NCI-H1436 (cell line): ENCODE measurements at places on chromosomes 13 and 19.

DNA sequence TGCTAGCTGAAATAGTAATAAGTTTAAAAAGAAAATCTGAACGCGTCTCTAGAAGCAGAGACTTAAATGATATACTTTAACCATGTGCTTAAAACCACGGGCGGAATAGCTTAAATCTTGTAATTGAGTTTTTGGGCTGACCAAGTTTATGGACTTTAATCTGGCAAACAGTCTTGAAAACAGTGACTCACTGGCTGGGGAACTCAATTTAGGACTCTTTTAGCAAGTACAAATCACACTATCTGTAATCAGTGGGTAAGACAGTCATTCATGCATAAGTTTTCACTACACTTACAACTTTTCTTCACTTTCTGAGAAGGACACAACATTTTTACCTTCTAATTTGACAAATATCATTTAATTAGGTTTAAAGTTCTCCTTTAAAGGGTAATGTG is 26.8 kb downstream of the ZNF627 start:
- no peak for DNase-seq

- no peak for DNase-seq
These were observed 5.2 kb downstream of the INSR start for GRCh38 chr19:7288977-7289376.

GRCh38 chr13:52652980-52653303 is 306 bp downstream of the SUGT1 start:
- no peak for DNase-seq

- no peak for DNase-seq
These were observed at the start of gene LRRC25 for GRCh38 chr19:18397242-18398202. Gene LRRC25, minus strand, starts transcription at chr19:18397622. Its CDS starts 659 bp downstream, at chr19:18396963.

DNA sequence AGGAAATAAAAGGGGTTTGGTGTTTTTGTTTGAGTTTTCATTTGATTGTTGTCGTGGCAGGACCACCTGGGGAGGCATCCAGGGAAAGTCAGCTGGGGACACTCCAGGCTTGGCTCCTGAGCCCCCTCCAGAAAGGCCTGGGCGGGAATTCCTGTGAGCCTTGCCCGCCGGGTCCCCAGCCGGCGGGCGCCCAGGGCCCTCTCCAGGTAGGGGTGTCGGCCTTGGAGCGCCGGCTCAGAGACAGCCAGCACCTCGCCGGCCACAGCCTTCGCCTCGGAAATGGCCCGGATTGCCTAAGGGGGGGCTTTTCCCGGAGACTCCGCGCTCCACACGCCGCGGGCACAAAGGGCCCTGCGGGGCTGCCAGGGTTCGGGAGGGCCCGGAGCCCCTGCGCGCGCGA is 125.0 kb downstream of the TNFRSF19 start:
- no peak for DNase-seq

DNA sequence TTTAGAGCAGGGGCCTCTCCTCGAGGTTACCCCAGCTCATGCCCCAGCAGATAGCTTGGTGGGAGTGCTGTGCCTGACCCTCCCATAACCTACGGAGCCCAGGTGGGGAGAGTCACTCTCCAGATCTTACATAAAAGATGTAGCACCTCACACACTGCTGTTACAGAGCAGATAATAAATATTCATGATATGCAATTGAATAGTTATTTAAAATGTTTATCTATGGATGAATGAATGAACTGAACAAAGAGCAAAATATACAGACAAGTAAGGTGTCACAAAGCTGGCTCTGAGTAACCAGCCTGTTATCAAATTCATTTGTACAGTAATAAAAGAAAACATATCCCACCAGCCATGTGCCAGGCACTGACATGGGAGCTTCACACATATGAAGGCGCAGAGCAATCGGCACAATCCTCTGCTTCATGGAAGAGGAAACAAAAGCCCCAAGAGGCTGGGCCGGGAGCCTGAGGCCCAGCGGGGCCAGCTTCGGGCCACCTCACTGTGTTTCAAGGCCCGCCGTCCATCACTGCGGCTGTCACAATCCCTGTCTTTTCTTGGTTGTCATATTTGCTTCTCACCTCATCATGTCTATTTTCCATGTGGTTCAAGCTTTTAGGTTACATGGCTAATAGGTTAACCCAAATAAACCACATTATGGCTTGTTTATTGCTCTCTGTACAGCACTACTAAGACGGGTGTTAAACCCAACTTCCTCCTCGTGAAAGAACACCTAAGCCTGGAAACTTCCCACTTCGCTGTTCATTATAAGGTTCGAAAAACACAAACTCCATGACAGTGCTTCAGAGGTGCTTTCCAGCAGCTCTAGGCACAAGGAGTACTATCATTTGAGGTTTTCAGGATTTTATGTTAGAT is 78.4 kb downstream of the IRS2 start:
- DNase-seq: no peak

- no peak for DNase-seq
These were observed 752.5 kb upstream of the SGCG start for GRCh38 chr13:22428188-22428828.

GRCh38 chr19:13887018-13887436 is 10.1 kb downstream of the NANOS3 start:
- DNase-seq: no peak

- DNase-seq: no peak
These were observed 309 bp downstream of the LMTK3 start for GRCh38 chr19:48511321-48511731.

GRCh38 chr19:38055655-38056521 is 148.9 kb downstream of the SIPA1L3 start:
- DNase-seq: no peak

GRCh38 chr13:19960653-19960976 is 2.1 kb downstream of the ZMYM2 start:
- no peak for DNase-seq

DNA sequence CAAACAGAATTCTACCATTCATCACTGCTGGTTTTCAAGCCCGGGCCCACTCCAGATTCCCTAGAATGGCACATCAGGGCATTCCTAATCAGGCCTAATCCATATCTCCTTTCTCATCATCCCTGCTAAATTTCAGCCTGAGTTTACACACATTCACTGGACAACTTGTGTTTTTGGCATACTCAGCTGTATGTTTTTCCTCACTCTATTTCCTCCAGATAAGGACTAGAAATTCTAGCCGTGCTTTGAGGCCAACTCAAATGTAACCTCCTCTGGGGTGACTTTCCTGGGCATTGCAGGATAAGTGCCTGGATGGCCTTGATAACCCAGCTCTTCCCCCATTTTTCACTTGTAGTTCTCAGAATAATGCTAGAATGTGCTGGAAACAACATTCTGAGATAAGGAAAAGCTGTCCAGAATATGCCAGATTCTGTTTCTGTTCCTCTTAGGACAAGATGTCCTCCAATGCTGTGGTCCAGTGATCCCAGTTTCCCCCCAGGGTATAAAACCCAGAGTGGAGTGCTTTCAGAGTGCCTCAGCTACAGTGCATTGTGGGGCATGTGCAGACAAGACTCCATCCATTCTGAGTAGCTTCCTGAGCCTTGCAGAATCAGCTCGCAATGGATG is 66.9 kb upstream of the CLDN10 start:
- DNase-seq: no peak

DNA sequence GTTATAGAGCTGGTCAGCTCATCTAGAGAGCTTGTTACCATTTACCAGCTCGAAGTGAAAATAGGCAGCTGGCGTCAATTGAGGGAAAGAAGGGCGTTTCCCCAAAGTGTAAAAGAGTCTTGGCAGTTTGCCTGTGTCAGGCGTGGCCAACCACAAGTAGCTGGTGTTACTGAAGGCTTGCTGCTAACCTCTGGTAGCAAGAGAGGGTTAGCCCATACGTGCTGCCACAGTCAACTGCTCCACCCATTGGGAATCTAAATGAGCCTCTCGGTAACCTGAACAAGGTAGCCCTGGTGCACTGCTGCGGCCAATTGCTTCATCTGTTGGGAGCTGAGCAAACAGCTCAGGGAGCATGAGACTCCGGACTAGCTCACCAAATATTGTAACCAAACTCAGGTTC is 314.9 kb upstream of the SLITRK5 start:
- DNase-seq: peak; percentile 0

- DNase-seq: no peak
These were observed 57.9 kb downstream of the CHST8 start for GRCh38 chr19:33679696-33680095.

DNA sequence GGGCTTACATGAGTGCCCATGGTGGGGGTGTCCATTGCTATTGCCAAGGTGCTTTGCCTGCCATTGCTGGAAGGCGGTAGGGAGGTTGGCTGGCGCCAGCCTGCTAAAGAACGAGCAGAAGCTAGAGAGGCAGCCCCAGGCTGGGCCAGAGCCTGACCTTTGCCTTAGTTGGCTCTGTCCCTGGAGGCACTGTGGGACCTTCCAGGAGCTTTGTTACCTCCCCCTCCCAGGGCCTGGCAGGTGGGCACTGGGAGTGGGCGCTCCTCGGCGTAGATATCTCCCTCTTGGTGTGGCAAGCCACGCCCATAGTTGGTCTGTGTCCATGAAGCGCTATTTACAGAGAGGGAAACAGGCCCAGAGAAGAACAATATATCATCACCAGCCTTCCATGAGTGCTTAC is 2.3 kb upstream of the SLC25A42 start:
- no peak for DNase-seq

DNA sequence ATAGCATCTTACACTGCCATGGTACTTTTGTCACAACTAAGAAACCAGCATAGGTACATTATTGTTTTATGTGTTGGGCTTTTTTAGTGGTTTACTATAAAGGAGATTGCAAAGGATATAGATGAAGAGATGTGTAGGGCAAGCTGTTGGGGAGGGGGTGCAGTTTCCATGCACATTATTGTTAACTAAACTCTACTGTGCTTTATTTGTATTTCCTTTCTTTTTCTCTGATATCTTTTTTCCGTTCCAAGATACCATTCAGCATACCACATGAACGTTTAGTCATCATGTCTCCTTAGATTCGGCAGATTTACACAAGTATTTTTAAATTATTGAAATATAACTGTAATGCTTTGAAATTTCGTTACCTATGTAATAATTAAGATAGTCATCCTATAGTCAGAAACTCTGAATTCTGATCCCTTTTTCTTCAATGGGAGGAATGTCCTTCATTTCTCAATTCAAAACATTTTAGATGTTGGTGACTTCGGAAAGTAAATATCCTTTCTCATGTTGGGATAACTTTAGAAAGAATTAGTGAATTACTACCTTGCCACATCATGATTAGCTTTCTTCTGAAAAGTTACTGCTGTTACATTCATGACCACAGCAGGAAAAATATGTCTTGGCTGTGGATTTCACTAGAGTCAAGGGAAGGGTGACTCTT is 82.8 kb downstream of the FRY start:
- DNase-seq: no peak

GRCh38 chr13:114282041-114282670 is 755 bp downstream of the UPF3A start:
- DNase-seq: peak; percentile 69

DNA sequence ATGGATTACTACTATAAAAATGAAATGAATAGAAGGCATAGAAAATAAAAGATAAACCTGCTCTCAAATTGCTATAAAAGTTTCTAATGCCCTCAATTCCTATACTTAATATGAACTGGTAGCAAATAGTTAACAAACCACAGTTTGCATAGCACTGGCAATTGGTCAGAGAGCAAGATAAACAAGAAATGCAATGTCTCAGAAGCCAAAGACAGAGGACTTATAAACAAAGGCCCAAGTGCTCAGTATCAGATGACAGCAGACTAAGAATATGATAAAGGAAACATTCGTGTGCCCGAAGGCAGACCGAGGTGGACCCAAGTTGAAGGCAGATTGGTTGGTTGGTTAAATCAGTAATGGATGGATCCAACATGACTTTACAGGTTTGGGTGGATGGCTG is 50.6 kb downstream of the IPO5 start:
- no peak for DNase-seq

GRCh38 chr19:45558399-45558878 is 26.2 kb downstream of the OPA3 start:
- peak; percentile 19 for DNase-seq

DNA sequence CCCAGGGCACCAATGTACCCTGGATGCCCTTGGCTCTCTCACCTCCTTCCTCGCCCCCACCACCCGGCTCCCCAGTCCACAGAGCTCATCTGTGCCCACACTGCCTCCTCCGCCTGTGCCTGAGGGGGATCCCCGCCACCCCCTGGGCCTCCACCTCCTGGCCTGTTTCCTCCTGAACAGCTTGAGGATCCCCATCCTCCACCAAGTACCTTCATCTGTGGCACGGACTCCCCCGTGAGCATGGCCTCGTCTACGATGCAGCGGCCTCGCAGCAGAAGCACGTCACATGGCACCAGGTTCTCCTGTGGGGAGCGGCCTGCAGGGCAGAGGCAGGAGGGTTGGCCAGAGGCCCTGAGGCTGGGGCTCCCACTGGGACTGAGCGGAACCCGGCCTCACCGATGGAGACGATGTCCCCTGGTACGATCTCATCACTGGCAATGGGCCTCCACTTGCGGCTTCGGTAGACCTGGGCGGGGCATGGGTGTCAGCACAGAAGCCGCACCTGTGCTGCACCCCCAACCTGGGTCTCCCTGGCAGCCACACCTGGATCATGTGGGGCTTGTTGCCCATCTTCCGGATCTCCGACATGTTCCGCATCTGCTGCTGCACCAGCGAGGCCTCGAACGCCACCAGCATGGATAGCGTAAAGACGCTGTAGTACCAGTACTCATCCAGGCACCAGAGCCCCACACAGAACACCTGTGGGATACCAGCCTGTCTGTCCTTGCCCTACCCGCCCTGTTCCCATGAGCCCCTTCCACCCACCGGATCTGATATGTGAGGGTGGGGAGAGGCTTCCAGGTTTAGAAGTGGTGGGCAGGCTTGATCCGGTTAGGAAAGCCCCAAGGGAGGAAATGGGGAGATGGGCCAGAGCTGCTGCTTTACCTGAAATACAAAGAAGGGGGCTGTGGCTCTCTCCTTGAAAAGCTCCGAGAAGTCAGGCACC is 6.8 kb downstream of the ATP13A1 start:
- DNase-seq: no peak

DNA sequence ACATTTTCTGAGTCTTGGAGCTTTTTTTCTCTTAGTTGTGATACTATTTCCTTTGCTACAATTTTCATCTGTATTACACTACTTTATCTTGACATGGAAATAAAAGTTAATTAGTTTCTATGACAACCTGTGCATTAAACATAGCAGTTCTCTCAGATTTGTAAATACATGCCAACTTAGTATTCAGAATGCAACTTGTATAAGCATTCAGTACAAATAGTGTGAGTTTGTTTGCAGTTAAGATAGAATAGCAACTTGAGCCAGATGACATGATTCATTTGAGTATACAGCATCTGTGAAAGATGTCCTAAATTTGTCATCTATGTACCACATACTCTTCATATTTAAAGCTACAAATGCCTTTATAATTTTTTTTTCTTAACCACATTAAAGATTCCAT is 98.1 kb downstream of the DACH1 start:
- DNase-seq: no peak

GRCh38 chr19:10625003-10625761 is at the start of gene SLC44A2:
Gene SLC44A2, plus strand, starts transcription at chr19:10625553. Its CDS starts 81 bp downstream, at chr19:10625634.
- DNase-seq: no peak

DNA sequence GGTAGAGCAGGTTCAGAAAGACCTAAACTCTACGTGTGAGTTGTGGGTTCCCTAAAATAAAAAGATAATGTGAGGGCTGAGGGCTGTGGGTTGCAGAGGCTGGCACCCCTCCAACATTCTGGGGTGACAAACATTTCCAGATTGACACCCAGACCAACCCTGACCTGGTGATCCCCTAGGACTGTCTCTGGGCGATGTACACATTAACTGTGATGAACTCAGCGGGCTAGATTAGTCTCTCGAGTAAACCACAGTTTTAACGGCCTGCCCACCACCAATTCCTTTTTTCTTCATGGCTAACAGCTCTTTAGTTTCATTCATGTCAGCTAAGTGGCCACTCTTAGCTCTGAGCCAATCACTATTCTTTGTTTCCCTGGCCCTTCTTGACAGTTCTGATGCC is 24.8 kb downstream of the SIAH3 start:
- no peak for DNase-seq

GRCh38 chr19:40453151-40453735 is 9.1 kb upstream of the SERTAD3 start:
- no peak for DNase-seq
